Pericardium fibroblast (primary cell): ENCODE measurements at places on chromosomes 3 and 15. TPM values are rescaled to one million over a fixed set of nuclear protein-coding genes. Genes with fewer than 3 reads are reported as not detected.

MUSTN1 gene
- not detected in 2 replicates for total RNA-seq

ROPN1 gene
- not detected in 2 replicates for total RNA-seq

PIGBOS1 gene
- 8.9 and 16.5 TPM in 2 replicates for total RNA-seq

CYP1A2 gene
- not detected in 2 replicates for total RNA-seq

LRRN1 gene
- 0.35 and 2.8 TPM in 2 replicates for total RNA-seq

GOLGA8M gene
- 0.09 and 1.8 TPM in 2 replicates for total RNA-seq

MPI gene
- total RNA-seq = 62.5 and 83.4 TPM in 2 replicates

SOX14 gene
- total RNA-seq = not detected in 2 replicates

MAGEL2 gene
- total RNA-seq = 0.47 and 1.4 TPM in 2 replicates
